ENCODE measurements at places on chromosomes 16 and 17.
A peak's percentile ranks its signal among the peaks of the same experiment; 100 is the strongest.

- DNase-seq, result no peak
Observed at GRCh38 chr17:35257208-35257659, 14.4 kb downstream of the SLFN5 start.

DNA sequence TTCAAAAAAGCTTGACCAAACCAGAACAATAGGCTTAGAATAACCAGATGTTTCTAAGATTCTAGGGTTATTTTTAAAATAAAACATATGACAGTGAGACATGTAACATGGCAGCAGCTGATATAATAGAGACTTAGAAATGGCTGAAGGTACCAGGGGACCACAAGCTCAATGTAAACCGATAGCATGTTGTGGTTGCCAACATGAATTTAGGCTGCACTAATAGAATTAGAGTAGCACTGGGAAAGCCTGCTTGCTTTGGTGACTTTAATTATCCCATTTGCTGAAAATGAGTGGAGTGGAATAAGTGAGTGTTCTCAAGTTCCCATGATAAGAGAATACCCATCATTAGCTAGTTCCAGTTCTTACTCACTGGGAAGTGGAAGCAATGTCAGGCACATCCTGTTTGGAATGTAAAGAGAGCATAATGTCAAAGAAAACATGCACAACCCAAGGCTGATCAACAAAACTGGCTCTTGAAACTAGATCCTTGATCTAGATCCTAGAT, 621.2 kb upstream of the CDH5 start:
- no peak for DNase-seq

DNA sequence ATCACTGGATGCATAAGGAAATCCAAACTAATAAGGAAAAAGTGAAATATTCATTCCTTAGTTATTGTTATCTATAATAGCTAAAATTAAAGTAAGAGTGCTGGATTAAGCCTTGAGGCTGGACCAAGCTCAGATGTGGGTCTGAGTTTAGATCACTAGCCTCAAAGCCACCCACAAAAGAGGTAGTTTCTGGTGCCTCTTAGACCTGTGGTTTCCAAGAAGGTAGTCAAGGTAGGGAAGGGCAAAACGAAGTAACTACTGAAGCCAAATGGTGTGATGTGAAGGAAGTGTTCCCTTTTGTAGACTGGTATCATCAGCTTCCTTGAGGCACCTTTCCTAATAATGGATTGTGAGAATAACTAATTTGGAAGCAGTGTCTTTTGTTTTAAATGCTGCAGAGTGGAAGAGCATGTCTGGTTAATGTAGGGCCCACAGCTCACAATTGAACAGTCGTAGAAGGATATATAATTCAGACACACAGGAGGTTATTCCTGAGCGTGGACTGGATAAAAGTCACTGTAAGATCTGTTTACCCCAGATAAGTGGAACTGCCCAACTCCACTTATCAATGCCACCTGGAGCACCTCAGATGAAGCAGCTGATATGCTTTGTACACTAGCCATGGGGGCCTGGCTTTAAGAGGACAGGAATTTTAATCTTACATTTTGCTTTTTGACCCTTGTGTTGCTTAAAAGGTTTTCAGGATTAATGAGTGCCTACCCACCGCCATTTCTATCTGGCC, 31.7 kb upstream of the LCMT1 start:
- no peak for DNase-seq

- no peak for DNase-seq
Observed at GRCh38 chr16:51201604-51202003, 50.5 kb upstream of the SALL1 start.

DNA sequence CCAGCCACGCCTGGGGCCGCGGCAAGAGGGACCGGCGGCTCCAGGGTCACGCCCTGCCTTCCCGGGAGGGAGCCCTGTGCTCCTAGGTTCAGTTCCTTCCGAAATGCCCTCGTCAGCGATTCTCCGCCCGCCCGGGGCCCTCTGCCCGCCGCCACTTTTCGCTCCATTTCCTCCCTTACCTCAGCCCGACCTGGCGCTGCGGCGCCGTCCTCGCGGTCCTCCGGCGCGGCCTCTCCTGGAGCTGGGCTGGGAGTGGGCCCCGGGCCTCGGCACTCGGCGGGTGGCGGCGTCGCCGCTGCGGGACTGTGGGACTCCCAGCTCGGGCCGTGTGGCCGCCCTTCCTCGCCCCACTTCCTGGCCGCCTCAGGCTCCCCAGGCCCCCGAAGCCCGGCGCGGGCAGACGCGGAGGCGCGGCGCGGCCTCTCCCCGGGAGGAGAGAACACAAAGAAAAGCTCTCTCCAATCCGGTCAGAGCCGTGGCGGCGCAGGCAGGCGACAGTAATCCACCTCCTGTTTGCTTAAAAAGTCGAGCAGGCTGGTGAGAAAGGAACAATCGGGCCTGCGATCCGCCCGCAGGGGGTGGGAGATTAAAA, 1.6 kb downstream of the BAHCC1 start:
- peak; percentile 16 for DNase-seq

GRCh38 chr16:606656-607307, 16.9 kb downstream of the RAB40C start:
- DNase-seq, result no peak

DNA sequence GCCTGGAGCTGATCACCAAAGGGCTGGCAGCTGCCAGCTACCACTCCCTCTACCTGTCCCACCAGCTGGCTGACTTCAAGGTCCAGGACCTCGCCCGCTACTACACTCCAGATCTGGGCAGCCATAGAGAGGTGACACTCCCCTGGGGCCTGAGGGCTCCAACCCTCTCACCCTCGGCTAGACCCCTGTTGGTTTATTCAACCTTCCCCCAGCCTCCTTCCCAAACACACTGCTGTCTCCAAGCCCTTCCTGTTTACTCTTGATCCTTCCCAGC, 18.0 kb downstream of the ALOX12B start:
- DNase-seq, result no peak

GRCh38 chr17:79988185-79988971, 47.3 kb downstream of the TBC1D16 start:
- no peak for DNase-seq

- no peak for DNase-seq
Observed at GRCh38 chr16:62450291-62450690, 414.1 kb upstream of the CDH8 start.

GRCh38 chr16:71259086-71259485, 28.6 kb upstream of the HYDIN start:
- DNase-seq, result no peak
